IPS DF 19.7 (cell line): ENCODE measurements at places on chromosomes 5 and 9.

DNA sequence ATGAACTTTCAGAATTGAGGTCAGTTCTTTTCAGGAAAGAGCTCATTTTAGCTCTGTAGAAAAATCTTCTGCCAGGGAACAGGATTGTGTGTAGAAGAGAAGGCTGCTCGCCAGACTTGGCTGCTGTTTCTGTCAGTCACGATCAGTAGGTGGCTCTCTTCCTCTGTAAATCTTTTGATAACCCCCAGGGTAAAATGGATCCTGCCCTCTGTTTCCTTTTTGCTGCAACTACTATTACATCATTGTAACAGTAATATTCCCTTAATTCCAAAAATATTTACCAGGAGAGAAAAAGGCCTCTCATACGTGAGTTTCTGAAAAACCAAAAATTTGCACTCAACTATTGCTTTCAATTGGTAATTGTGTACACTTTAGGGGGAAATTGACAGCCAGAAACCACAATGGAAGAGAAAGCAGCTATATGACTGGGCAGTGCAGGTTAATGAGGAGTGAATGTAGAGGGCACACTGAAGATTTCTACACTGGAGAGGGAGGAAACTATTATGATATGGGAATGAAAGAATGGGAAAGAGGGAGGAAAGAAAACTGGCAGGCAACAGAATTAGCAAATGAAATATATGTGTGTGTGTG, 12.3 kb downstream of the IFNA21 start:
- DNase-seq, result no peak

GRCh38 chr9:93232388-93232960, 48.5 kb downstream of the WNK2 start:
- DNase-seq, result no peak

- DNase-seq, result no peak
Measured at GRCh38 chr9:20929276-20929675, 102.2 kb downstream of the HACD4 start.

DNA sequence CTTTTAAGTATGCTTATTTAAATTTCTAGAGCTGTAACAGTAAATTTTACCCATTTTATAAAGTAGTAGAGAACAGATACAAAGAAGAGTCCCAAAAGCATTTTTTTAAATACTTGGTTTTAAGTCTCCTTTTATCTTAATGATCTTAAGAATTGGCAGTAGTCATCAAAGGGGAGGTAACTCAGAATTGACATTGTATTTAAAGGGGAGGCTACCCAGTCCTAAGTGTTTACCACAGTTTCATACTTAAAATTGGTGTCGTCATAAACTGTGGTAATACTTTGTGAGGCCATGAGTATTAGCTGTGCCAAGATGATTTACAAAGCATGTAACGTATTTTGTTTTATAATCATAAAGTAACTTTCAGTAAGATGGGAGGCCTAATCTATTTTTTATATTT, 14.8 kb downstream of the SLC25A46 start:
- DNase-seq, result no peak

DNA sequence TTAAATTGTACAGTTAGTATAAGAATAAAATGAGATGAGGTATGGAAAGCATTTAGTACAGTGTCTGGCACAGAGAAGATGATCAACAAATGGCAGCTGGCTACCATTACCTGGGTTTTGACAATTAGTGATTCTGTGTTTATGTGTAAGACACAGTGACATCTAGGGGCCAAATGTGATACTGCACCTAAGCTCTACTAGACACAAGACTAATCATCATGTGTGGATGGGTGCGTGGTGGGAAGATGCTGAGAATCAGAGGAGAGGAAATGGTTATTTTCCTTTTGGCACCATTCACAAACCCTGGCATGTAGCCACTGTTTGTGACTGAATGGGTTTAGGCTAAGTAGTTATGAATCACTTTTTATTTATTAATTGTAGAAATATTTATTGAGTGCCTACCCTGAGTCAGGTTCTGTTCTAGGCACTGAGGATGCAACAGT, 109.8 kb upstream of the TBC1D2 start:
- DNase-seq, result no peak

DNA sequence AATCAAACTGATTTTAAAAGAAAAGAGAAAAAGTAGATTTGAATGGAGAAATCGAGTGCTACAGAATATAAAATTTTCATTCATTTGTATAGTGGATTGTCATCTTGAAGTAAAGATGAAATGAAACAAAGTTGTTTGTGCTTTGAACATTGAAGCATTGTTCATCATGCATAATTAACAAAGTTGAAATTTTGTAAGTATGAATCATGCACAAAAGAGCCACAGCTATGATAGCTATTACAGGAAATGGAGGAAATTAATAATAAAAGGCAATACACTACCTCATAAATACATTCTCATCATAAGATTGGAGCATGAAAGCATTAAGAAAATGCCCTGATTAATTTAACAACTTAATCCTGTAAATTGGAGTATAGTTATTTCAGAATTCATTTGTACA, 153.4 kb upstream of the TLX3 start:
- DNase-seq, result no peak

GRCh38 chr9:128529191-128529590, 23.2 kb upstream of the SPTAN1 start:
- DNase-seq, result no peak

DNA sequence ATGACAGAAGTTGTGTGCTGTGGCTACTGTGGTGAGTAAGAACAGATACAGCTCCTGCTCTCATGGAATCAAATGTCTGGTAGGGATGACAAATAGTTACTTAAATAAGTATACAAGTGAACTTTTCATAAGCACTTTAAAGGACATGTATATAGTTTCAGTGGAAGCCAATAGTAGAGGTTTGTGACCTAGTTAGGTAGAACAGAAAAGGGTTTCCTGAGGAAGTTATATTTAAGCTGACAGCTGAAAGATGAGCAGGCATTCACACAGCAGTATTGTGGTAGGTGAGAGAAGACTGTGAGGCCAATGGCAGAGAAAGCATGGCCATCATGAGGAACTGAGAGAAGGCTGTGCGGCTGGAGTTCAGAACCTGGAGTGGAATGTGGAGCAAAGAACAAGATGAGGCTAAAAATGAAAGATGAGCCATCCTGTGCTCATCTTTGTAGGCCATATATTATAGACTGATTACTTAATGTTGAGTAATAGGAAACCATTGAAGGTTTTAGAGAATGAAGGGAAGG, 15.4 kb downstream of the FAM174A start:
- no peak for DNase-seq

- no peak for DNase-seq
Measured at GRCh38 chr5:108730617-108731340, 16.9 kb upstream of the FER start.

DNA sequence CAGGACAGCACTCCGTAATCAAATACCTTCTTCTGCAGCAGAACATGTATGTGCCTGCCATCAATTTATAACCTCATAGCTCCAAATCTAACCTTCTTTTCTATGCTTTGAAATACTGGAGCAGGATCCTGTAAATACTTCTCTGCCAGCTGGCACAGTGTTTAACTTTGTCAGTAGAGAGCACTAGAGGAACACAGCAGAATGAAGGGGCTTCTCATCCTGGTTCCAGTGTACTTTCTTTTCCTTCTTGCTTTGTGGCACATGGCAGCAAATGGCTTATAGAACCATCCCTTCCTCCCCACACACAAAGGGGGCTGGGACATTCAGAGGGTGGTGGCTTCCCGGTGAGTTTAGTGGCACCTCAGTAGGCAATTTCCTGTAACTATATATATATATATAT, 3.8 kb upstream of the FBXW11 start:
- no peak for DNase-seq

DNA sequence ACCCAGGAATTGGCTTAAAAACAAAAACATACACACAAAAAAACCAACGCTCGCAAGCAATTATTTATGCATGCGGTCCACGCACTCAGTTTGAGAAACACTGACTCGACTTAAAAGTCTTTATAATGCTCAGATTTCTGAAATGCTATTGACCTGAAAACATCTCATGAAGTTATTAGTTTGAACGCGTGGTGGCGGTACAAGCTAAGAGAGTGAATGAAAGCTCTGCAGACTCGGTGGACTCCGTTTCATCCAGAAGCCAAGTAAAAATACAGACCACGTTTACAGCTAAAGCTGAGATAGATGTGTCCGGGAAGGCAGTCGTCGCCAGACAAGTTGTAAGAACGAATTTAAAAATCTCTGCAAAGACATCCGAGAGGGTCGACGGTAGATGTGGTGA, at the start of gene PCDHB6:
Gene PCDHB6 (plus strand): TSS at position 246 of the 400 bp plus-strand sequence. CDS start 201 bp downstream, outside the sequence.
- no peak for DNase-seq

DNA sequence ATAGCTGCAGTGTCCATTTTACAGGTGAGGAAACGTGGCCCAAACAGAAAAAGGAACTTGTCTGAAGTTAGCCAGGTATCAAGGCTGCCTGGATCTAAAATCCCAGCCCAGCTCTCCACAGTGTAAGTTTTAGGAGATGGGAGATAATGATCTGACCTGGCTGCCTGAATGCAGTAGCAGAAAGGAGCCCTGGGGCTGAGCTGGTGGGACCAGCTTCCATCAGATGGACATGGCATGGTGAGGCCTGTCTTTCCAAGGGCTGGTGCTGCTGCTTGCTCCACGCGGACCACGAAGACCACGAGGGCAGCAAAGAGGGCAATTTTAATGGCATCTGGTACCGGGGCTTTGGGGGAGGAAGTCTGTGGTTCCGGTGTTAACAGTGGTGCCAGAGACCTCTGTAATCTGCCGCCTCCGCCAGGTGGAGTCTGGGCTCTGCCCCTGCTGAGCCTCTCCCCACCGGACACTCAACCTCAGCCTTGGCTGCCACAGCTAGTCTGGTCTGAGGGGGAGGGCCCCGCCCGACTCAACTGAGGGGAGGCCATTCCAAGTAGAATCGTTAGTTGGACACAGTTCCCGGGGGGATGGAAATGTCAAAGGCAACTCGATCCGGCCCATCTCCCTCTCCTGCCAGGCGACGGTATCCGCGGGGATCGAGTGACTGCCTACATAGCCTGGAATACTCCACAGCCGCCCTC, 650 bp downstream of the MYORG start:
- DNase-seq, result no peak

- DNase-seq, result peak; percentile 99
Measured at GRCh38 chr9:125950880-125951471, 203.8 kb downstream of the PBX3 start.

DNA sequence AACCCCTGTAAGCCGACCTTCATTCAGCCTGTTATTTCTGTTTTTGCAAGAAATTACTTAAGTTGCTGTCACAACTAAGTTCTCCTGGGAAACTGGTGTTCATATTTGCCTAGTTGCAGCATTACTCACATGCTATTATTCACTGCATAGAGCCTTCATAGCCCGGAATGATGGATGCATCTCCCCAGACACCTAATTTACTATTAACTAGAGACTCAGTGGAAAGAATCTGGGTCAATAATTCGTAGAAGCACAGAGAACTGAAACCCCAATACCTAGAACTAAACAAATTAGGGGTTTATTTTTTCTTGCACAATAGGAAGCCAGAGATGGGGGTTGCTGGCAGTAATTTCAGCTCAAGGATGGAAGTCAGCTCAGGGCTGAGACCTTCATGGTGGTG, 45.7 kb upstream of the FAM170A start:
- no peak for DNase-seq

- DNase-seq, result no peak
Measured at GRCh38 chr9:84789463-84789830, 119.9 kb downstream of the NTRK2 start.

- DNase-seq, result no peak
Measured at GRCh38 chr5:88688984-88689667, 193.9 kb downstream of the MEF2C start.

- DNase-seq, result no peak
Measured at GRCh38 chr5:146249801-146250200, 46.4 kb downstream of the RBM27 start.

DNA sequence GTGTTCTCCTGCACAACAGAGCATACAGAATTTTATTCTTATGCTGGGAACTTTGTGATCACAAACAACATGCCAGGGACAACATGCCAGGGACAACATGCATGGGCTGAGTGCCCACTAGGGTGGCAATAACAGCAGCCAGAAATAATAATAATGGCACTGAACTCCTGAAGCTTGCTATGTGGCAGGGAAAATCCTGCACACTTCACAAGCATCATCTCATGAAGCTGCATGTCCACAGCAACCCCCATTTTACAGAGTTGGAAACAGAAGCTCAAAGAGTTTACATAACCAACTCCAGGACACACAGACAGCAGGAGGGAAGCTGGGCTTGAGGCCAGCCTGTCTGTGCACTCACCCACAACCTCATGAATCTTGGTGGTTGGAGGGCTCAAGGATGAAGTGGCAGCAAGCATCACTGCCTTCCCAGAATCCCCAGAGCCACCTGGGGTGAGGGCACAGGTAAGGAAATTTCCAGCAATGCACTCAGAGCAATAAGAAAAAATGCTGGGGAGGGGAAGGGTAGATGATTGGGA, 111.4 kb downstream of the GABBR2 start:
- DNase-seq, result no peak

- no peak for DNase-seq
Measured at GRCh38 chr9:21171351-21171750, 4.9 kb upstream of the IFNA21 start.

- DNase-seq, result no peak
Measured at GRCh38 chr5:96601715-96602244, 60.4 kb upstream of the CAST start.

- DNase-seq, result no peak
Measured at GRCh38 chr5:41754857-41755256, 115.4 kb downstream of the OXCT1 start.

DNA sequence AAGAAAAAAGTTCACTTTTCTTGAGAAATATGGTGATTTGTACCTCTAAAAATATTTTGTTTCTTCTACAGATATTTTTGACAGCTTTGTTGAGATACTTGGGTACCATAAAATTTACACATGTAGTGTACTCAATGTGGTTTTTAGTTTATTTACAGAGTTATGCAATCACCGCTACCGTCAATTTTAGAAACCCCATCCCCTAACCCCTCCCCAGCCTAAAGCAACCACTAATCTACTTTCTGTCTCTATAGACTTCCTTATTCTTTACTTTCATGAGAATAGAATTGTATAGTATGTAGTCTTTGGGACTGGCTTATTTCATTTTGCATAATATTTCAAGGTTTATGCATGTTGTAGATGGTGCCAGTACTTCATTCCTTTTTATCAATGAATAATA, 45.0 kb upstream of the TDRD7 start:
- no peak for DNase-seq

GRCh38 chr5:173878224-173878967, 9.8 kb upstream of the CPEB4 start:
- no peak for DNase-seq

DNA sequence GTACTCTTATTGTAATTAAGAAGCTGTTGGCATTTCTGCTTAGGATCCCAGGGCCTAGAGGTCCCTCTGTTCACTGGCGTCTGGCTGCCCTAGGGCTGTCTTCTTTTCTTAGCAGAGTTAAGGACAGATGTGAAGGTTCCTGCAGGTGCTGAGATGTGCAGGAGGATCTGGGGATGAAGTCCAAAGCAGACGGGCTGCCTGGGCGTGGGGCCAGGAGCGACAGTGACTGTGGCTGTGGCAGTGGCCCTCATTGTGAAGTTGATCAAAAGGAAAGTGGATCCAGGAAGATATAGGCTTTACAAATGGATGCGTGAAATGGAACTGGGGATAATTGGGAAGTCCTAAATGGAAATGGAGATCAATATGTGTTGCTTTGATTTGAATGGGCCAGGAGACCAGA, 19.1 kb upstream of the SH3PXD2B start:
- DNase-seq, result no peak

- no peak for DNase-seq
Measured at GRCh38 chr5:71830681-71831539, 111.8 kb downstream of the CARTPT start.
